ENCODE measurements at places on chromosomes 16 and 17.

- DNase-seq = peak; percentile 77
Measured at GRCh38 chr17:81636505-81637288, at the start of the genes NPLOC4 and TSPAN10. TSS of gene NPLOC4 (minus strand) at chr17:81637112. CDS start at chr17:81636930, 182 bp downstream. TSS of gene TSPAN10 (plus strand) at chr17:81637196. CDS start at chr17:81642413, 5,217 bp downstream.

- DNase-seq = no peak
Measured at GRCh38 chr17:51189628-51190027, 23.4 kb downstream of the NME2 start.

DNA sequence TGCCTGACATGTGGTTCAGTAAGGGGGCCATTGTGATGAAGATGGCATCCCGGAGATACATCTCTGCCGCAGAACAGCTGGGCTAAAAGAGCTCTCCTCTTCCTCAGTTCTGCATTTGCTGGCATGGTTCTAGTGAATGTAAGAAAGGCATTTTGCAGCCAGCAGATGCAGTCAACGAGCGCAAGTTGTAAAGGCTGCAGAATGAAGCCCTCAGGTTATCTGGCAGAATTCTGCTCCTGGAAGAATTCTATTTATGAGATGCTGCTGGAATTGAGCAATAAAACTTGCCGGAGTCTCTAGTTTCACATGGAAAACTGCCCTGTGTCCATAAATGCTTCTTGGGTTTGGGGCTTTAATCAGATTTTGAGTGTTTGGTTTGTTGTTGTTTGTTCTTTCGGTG is 176.8 kb upstream of the HSBP1 start:
- no peak for DNase-seq

DNA sequence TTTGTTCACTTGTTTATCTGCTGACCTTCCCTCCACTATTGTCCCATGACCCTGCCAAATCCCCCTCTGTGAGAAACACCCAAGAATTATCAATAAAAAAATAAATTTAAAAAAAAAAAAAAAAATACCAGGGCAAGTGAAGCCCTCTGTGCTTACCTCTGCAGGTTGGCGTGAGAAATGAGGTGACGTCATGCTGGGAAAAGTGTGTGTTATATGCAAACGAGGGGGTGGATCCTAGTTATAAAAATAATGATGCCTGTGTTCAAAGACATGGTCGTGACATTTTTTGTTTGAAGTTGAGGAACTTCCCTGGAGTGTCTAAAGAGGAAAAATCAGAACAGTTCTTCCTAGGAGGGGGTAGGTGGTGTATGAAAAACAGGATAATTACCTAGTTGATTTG is 20.2 kb downstream of the TMC7 start:
- no peak for DNase-seq

DNA sequence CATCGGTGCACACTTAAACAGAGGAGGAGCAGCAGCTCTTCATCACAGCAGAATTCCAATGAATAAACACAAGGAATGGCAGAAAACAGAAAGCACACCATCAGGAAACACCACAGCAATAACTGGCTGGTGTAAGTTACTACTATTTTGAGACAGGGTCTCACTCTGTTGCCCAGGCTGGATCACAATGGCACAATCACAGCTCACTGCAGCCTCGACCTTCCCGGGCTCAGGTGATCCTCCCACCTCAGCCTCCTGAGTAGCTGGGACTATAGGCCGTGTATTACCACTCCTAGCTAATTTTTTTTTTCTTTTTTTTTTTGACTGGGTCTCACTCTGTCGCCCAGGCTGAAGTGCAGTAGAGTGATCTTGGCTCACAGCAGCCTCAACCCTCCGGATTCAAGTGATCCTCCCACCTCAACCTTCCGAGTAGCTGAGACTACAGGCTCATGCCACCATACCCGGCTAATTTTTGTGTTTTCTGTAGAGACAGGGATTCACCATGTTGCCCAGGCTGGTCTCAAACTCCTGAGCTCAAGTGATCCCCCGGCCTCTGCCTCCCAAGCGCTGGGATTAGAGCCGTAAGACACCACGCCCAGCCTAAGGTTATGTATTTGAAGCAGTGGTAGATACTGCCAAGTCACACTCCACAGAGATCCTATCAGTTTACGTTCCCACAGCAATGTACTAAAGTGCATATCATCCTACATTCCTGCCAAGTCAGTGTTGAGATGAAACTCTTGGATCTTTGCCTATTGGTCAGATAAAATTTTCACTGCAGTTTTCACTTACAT is 20.7 kb downstream of the TRAP1 start:
- DNase-seq = no peak

DNA sequence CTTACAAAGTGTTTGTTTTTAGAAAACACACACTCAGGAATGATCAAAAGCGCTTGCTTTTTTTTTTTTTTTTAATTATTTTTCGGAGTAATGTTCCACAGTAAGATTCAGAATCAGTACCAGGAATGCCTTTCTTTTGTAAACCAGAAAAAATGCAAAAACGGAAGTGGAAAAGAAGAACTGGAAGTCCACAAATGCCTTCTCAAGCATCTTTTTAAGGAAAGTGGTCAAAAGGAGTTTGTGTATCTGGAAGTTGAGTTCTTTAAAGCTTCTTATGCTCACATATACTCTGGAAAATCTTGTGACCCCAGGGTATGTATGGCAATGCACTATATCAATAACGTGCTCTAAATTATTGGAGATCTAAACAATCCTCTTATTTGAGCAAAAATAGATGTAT is 126.0 kb downstream of the ABCA8 start:
- DNase-seq = no peak

DNA sequence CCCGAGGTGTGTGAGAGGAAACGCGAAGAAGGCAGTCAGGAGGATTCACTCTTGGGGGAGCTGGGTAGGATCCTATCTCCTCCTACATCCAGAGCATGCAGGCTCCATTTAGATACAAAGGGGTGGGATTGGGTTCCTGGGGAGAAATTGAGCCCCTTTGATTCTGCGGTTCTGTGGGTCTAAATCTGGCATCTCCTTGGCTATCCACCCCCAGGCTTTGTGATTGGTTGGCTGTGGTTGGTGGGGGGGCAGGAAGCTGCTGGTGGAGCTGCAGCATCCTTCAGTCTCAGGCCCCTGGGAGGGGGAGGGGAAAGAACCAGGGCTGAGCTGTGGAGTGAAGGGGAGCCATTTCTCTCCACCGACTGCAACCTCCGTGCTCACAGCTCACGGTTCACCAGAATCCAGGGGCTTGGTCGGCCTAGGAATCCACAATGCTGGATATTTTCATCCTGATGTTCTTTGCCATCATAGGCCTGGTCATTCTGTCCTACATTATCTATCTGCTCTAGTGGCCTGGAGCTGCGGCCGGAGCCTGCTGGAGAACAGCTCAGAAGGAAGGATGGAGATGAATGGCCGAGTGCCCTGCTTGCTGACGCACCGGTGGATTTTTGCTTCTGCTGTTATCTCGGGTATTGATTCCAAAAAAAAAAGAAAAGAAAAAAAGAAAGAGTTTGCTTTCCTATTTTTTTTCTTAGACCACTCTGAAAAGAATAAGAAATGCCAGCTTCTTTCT is at the start of gene LASP1NB:
Gene LASP1NB (plus strand): TSS at position 352 of the 733 bp plus-strand sequence.
- no peak for DNase-seq

DNA sequence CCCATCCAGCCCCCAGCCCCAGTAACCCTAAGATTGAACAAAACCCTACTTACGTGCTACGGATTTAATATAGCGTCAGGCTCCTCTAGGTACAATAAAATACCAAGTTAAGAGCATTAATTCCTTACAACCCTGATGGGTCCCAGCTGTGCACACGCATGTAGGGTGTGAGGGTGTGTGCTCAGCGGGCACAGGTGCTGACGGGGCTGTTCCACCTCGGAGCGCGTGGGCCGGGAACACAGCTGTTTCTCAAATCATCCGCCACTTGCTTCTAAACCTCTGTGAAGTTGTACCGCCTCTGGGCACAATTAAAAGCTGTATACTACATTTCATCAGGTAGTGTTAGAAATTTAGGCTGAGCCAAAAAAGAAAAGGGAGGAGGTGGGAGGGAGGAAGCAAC is 478.6 kb downstream of the MAF start:
- DNase-seq = no peak

DNA sequence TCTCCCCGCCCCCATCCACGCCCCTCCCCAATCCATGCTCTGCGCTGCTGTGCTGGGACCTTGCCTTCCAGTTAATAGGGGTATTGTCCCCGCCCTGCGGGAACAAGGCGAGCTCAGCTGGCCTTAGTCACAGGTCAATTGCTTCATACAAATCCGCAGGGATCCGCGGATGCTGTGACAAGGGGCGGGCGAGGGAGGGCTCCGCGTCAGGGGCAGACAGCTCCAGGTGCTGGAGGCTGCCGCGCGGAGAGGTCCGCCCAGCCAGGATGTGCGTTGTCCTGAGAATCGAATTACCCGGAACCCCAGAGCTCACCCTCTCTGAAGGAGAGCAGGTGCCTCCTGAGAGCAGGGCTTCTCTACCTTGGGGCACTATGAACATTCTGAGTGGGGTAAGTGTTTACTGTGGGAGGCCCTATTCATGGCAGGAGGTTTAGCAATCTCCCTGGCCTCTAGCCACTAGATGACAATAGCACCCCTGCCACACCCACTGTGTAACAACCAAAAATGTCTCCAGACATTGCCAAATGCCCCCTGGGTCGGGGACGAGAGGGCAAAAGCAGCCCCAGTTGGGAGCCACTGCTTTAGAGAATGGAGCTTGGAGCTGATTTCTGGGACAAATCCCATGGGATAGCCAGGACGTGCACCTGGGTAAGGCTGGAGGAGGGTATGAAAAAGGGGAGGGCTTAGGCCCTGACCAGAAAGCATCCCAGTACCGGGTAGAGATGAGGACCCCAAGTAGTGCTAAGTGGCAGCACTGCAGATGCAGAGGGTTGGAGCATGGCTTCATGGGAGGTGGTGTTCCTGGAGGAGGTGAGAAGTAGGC is 138.2 kb downstream of the CYLD start:
- DNase-seq = peak; percentile 22

- no peak for DNase-seq
Measured at GRCh38 chr16:63066552-63066951, 1030.3 kb upstream of the CDH8 start.

DNA sequence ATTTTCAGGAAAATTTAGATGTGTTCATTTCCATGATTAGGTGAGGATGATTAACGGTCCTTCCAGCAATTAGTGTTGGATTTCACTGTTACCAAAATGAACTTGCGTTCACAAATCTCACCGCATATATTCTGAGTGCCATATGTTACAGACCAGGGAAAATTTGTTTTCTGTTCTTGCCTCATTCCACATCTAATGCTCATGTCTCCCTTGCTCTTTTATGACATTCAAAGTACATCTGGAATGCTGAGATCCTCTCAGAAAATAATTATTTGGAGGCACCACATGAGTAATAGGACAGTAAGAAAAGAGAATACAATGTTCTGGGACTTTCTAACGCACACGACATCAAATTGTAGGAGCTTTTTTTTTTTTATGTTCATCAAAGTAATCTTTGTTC is 406.5 kb downstream of the SHISA9 start:
- no peak for DNase-seq

DNA sequence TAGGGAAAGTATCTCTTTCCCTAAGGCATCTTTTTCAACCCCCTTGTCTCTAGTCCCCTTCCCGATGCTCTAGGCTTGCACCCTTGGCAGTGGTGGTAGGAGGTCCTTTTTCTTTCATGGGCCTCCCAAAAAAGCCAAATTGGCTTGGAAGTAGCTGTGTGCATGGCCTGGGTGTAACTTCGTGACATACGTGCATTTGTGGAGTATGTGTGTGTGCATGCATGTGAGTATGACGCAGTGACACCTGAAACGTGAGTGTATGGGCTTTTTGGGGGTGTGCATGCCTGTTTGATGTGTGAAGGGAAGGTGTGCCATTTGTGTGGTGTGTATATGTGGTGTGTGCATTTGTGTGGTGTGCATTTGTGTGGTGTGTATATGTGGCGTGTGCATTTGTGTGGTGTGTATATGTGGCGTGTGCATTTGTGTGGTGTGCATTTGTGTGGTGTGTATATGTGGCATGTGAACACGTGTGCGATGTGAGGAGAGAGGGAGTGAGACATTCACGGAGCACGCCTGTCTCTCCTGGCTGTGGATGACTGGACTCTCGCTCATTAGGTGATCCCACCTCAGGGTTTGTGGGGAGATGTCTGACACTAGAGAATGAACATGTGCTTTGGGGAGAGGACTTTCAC is 15.7 kb downstream of the IGFBP4 start:
- no peak for DNase-seq

DNA sequence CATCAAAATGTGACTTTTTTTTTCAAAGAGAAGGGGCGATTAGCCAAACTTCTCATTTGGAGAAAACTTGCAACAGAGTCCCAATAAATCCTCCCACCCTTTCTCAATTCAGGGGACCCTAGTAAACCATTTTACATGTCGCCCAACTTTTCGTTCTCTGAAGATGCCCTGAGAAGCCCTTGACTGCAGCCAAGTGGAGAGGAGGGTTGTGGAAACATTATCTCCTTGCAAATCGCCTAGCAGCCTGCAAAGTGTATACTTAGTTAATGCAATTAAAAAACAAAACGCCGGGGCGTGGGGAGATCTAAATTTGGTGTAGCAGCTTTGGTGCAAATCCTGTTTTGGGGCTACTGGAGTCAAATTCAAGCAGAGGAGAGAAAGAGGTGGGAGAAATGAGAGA is 1.2 kb upstream of the SHISA9 start:
- no peak for DNase-seq

GRCh38 chr17:36667922-36668321 is 66.5 kb downstream of the MRM1 start:
- no peak for DNase-seq

DNA sequence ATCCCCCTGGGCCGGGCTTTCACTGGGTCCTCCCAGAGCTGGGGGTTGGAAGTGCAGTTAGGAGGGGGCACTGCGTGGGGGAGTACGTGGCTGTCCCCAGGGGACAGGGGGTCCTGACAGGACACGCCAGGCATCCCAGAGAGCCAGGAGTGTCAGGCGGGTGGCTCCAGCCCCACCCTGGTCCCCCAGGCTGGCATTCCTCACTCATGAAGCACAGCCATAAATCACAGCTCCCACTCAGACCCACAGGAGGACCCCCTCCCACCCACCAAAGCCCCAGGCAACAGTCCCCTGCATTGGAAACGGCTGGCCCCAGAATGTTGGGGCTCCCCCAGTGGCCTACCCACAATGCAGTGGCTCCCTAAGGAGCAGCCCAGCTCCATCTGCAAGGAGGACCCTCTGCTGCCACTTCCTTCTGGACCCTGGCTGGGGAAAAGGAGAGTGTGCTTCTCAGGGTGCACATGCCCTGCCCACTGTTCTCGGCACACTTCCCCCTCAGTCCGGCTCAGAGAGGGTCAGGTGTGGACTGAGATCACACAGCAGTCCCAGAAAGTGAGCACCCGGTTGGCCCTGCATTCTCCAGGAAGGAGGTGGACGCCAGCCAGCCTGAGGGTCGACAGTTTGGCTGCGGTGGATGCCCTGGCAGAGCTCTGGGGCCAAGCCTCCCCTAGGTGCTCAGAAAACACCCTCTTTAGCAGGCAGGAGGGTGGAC is 7.3 kb upstream of the FOXN1 start:
- no peak for DNase-seq

- no peak for DNase-seq
Measured at GRCh38 chr17:82936768-82937171, 96.9 kb upstream of the ZNF750 start.
